ENCODE measurements at places on chromosomes 11 and 22. TPM values are rescaled to one million over a fixed set of nuclear protein-coding genes. Genes with fewer than 3 reads are reported as not detected.

Gene GGT5
- 27.8 TPM for total RNA-seq

Gene OTOG
- total RNA-seq: not detected

Gene PHETA2
- 25.7 TPM for total RNA-seq

Gene BATF2
- total RNA-seq: 0.34 TPM

Gene TH
- not detected for total RNA-seq

Gene RPL3
- total RNA-seq: 3,143 TPM

Gene C22orf42
- not detected for total RNA-seq

Gene RAB30
- 11.2 TPM for total RNA-seq

Gene MFRP
- not detected for total RNA-seq

Gene OR52A1
- not detected for total RNA-seq

Gene LBHD1
- total RNA-seq: 2.5 TPM

Gene TXNRD2
- 129 TPM for total RNA-seq

Gene ZNF280B
- total RNA-seq: 0.68 TPM

All from dermis blood vessel endothelial cell (primary cell).